ENCODE measurements at places on chromosomes 12 and 14.

DNA sequence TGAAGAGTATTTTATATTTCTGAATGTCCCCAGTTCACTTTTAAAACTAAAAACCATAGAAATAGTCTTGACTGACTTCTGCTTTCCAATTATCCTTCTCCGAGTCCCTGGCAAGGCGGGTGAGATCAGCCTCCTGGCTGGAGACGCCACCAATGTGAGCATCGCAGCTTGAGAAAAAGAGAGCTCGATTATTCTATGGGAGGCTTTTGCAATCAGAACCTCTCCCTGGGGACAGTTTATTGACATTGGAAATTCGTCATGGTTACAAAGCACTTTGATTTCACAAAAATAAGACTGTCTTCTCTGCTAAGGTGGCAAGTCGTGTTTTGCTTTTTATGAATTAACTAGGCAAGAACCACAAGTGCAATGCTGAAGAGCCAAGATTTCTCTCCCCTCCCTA is 23.6 kb upstream of the GPHB5 start:
- peak; percentile 31 for DNase-seq

GRCh38 chr12:126784328-126784921 is 1482.5 kb upstream of the TMEM132C start:
- DNase-seq: peak; percentile 81

DNA sequence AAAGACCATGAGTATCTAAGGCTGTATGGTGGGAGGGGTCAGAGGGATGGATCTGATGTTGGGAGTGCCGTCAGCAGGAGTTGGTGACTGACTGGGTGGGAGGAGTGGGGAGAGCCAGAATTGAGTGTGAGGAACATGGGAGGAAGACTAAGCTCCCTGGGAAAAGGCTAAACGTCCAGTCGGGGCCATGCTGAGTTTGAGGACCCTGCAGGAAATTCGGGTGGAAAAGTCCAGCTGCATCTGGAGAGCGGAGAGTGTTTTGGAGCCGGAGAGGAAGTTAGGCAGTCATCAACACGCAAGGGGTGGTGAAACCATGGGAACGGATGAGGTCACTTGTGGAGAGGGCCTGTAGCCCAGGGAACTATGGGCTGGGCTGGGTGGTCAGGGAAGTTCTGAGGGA is 60.9 kb downstream of the ELK3 start:
- DNase-seq: no peak

GRCh38 chr14:68501614-68502052 is 291.2 kb downstream of the ZFP36L1 start:
- DNase-seq: no peak

DNA sequence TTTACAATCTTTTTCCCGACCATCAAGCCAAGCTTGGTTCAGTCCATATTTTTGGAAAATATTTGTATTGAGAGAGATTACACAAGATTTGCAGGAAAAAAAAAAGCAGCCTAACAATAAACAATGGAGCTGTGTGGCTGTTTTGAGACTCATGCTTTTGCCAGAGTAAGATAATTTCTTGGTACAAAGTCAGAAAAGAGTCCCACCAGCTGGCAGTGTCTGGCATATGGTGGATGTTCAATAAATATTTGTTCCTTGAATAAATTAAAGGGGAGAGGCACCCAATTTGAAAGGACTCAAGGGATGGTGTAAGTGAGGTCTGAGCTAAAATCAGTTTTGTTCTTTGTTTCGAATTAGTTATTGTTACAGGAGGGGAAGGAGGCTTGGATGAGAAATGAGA is 78.1 kb upstream of the RPH3A start:
- DNase-seq: no peak

GRCh38 chr12:107125833-107126232 is 32.5 kb upstream of the CRY1 start:
- DNase-seq: no peak

DNA sequence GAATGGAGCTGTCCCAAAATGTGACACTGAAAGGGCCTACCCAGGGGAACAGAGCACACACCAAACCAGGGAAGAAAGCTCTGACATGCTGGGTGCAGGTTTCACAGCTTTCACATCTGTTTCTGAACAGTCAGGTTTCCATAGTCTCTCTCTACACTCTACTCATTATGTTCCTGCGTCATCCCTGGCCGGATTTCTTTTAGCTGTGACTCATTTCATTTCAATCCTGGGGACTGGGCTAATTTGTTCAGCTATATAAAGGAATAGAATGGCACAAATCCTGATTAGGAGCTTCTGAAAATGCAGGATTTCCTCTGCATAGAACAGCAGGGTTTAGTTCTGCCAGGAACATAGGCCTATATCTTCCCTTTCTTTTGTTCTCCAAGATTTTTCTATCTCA is 649.8 kb downstream of the RPS29 start:
- peak; percentile 60 for DNase-seq

- no peak for DNase-seq
Measured at GRCh38 chr12:108948367-108948766, 68.5 kb downstream of the DAO start.

- DNase-seq: no peak
Measured at GRCh38 chr12:93103154-93103553, 174.1 kb upstream of the EEA1 start.

DNA sequence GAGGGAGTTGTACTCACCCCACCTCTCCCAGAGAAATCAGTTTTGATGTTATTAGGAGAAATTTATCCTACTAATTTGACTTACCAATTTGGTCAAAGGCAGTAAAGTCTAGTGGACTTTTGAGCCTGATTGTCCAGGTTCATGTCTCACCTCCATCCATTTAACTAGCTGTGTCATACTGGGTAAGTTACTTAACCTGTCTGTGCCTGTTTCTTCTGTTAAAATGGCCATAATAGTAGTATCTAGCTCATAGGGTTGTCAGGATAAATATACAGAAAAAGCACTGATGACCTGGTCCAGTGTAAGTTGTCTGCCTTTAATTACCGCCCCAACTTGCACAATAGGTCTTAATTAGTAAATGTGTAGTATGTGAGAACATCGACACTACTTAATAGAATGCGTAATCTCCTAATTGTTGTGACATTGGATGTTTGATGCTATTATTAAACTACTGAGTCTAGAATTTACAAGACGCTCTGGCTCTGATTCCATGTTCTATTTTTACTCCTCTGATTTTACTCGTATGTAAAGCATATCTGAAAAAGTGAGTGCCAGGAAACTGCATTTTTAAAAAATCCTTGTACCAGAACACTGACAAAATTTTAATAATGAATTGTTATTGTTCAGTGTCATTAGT is 1.5 kb downstream of the RAB21 start:
- peak; percentile 5 for DNase-seq

DNA sequence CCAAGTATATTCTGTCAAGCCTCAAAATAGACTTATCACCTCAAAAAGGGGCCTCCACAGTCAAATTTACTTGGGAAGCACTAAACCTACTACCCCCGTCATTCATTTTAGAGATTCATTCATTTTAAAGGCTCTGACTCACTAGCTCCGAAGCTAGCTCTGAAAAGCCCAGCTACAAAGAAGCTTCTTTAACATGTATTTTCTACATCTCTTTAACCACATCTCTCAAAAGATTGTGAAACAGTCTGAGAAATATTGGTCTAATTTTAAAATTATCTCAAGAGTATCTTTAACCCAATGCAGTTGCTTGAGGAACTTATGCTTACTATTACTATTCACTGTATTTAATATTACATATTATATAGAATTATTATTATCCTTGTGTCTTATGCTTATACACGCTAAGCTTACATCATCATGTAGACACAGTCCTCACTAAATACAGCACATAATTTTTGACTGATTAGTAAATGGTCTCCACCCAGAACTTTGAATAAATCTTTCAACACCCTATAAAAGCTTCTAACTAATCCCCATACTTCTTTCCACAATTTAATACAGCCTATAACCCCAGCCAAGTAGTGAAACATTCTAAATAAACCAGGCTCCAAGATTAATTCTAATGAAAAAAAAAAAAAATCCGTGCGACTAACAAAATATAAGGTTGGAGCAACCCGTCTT is 7.8 kb downstream of the NT5DC3 start:
- no peak for DNase-seq

DNA sequence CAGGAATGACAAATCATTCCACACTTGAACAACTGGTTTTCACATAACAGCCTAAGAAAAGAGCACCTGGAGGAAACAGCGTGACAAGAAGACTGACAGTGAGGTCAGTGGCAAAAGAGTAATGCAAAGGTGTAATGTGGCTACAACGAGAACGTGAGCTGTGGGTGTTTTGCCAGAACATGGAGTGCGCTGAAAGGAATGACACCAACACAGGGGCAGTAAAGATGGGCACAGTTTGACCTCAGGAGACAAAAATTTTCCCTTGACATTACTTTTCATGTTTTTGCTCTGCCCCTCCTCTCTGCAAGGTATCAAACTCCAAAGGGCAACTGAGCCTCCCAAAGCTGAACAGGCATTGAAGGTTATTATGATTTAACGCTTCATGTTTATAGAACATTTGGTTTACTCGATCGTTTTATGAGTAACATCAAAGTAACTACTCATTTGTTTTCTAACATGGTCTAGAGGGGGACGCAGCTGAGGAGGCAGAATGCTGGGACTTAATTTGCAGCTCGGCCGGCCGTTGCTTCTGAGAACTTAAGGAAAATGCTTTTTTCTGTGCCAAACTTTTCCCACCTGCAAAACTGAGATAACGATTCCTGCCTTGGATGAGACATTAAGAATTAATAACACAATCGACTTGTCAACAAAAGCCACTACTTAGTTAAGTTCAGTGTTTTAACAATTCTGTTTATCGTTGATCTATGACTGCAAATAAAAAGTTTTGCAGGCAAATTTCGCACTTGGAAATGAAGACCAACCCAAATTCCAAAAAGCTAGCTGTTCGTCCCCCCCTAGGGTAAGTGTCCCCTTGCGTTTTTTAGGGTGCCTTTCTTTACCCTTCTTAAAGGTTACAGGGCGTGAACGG is 954 bp downstream of the HAUS4 start:
- peak; percentile 70 for DNase-seq

- DNase-seq: no peak
Measured at GRCh38 chr12:9756706-9757105, 4.0 kb downstream of the CD69 start.

GRCh38 chr14:73861073-73861472 is 9.4 kb downstream of the PTGR2 start:
- no peak for DNase-seq

GRCh38 chr14:85622986-85623685 is 93.2 kb downstream of the FLRT2 start:
- no peak for DNase-seq

GRCh38 chr14:99562856-99563748 is 40.9 kb downstream of the CCDC85C start:
- peak; percentile 87 for DNase-seq

DNA sequence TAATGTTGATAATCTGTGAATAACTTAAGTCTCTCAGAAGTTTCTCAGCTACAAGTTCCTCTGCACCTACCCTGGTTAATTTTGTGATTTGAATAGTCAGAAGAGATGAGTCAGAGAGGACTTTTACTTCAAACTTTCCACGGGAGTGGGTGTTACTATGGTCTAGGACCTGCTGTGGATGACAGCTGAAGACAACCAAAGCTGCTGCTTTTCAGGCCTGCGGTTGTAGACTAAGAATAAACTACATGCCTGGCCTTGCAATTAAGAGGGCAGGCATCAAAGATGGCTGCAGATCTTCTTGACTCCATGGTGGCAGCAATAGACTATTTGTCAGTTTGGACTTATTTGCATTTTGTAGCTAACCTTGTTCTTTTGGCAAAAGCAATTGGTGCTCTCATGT is 227.1 kb upstream of the KRR1 start:
- no peak for DNase-seq

DNA sequence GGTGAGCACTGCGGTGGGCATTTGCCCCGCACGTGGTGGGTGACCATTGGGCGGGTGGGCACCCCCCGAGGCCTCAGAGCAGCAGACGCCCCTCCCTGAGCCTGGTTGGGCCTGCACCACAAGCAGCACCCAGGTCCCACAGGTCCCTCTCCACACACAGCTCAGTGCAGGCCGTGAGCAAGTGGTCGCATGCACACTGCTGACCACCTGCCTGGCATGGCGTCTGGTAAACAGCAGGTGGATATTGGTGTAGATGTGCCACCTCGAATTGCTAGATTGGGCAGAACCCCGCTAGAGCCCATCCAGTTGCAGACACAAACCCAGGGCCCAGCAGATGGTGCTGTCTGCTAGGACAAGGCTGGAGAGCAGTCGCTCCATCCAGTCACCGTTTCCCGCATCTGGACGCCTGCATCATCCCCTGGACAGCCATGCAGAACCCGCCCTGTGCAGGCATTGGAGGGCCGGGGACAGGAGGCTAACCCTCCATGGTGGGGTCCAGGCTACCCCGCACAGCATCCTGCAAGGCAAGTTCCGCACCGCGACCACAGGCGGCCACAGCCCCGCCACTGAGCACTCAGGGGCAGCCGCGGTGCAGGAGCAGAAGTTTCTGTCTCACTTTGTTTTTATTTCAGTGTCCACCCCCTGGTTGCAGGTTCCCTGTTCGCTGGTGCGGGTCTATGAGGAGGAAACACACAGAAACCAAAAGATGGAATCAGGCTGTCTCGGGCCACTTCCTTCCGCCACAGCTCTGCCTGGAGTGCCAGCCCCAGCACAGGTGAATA is 45.6 kb upstream of the RIMBP2 start:
- peak; percentile 92 for DNase-seq

GRCh38 chr12:46679754-46680153 is 146.0 kb downstream of the SLC38A4 start:
- no peak for DNase-seq

- DNase-seq: no peak
Measured at GRCh38 chr12:113131556-113131955, 4.0 kb downstream of the RASAL1 start.

- DNase-seq: no peak
Measured at GRCh38 chr12:48780381-48781025, 8.4 kb downstream of the ADCY6 start.

GRCh38 chr14:55276736-55277135 is 5.5 kb downstream of the FBXO34 start:
- no peak for DNase-seq

DNA sequence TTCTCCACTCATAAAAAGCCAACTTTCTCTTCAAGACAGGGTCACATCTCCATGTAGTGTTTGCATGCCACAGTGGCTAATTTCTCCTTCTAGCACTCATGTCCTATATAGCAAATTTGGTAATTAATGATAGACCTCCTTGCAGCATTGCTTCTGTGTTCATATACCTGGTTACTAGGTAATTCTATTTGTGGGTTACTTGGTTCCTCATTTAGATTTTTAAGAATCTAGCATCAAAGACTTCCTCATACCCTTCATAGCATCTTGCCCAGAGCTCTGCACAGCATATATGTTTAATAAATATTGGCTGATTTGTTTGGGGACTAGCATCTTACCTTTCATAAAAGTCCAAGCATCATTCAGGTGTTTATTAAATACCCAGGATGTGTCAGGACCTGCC is 152.1 kb downstream of the DUSP6 start:
- DNase-seq: no peak
